ENCODE measurements at places on chromosomes 13 and 19.

- no peak for DNase-seq
Observed at GRCh38 chr13:103104340-103104739, 38.1 kb upstream of the SLC10A2 start.

DNA sequence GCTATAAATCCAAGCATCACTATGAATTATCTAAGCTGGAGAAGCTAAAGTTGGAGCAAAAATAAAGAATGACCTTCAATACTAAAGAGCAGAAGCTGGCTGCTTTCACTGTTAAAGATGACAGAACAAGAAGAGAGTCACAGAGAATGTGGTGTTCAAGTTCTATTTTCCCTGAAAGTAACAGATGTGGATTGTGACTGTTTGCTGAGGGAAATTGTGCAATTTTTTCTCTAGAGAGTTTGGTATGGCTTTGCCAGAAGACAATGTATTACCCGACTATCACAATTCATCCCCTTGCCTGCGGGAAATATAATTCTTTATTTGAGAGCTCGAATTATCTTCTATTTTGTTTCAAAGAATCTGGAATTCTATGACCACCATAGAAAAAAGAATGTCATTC, 83.1 kb downstream of the TNFSF13B start:
- no peak for DNase-seq

DNA sequence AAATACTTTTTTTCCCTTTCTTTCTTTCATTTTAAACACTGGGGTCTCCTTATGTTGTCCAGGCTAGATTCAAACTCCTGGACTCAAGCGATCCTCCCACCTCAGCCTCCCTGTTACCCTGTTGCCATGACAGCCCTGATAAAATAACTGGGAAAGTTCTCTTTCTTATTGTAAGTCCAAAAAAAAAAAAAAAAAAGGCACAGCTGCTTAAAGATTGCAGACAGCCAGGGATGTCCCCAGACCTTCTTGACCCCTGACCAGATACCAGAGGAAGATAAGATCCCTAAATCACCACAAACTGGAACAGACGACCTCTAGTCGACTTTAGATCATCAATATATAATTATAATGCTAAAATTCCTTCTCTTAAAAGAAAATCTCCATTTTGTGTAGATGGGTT, 1.1 kb upstream of the MVB12A start:
- DNase-seq, result no peak

- no peak for DNase-seq
Observed at GRCh38 chr13:25186187-25186586, 14.1 kb upstream of the AMER2 start.

- DNase-seq, result no peak
Observed at GRCh38 chr13:53150568-53150967, 122.0 kb downstream of the OLFM4 start.

DNA sequence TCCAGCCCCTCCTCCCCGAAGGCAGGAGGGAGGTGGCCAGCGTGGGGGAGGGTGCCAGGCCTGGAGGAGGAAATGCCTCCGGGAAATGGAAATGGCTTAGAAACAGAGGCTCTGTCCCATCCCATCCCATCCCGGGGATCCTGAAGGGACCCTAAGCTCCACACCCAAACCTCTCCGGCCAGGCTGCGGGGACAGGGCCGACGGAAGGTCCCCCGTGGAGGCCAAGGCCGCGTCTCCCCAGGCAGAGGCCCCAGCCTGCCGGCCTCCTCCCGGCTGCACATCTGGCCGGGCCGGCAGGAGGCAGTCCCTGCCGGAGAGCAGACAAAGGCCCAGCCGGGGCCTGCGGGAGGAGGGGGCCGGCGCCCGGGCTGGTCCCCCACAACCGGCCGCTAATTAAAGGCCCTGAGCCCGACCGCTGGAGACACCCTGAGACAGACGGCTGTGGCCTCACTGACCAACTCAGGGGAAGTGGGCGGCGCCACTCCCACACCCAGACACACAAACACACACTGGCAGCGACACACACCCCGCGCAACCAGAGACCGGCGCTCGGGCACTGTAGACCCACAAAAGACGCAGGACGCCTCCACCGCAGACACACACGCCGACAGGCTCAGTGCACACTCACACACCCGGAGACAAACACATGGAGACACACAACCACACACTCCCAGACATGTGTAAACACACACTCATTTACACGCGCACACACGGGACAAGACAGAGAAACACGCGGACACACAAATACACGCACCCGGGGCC, 1.1 kb downstream of the ADAMTS10 start:
- DNase-seq, result no peak

DNA sequence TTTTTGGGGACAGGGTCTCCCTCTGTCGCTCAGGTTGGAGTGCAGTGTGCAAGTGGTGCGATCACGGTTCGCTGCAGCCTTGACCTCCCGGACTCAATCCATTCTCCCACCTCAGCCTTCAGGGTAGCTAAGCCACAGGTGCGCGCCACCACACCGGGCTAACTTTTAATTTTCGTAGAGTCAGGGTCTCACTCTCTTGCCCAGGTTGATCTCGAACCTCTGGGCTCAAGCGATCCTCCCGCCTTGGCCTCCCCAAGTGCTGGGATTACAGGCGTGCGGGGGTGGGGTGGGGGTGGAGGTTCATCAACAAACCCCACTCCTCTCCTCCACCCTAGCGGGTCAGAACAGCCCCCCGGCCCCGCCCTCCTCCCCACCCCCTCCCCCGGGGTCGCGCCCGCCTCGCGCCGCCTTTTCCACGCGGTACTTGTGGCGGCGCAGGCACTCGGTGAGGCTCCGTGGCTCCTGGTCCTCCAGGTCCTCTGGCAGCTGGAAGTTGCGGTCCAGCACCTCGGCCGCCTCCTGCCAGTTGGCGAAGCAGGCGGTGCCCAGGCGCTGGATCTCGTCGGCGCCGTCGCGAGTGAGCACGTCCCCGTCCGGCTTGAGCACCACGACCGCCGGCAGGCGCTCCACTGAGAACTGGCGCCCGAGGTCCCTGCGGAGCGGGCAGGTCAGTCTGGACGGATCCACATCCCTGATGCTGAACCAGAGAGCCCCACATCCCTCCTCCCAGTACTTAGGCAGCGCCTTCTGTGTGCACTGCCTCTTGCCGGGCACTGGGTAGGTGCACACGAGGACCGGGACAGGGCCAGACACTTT, 5.2 kb downstream of the NXNL1 start:
- DNase-seq, result no peak

DNA sequence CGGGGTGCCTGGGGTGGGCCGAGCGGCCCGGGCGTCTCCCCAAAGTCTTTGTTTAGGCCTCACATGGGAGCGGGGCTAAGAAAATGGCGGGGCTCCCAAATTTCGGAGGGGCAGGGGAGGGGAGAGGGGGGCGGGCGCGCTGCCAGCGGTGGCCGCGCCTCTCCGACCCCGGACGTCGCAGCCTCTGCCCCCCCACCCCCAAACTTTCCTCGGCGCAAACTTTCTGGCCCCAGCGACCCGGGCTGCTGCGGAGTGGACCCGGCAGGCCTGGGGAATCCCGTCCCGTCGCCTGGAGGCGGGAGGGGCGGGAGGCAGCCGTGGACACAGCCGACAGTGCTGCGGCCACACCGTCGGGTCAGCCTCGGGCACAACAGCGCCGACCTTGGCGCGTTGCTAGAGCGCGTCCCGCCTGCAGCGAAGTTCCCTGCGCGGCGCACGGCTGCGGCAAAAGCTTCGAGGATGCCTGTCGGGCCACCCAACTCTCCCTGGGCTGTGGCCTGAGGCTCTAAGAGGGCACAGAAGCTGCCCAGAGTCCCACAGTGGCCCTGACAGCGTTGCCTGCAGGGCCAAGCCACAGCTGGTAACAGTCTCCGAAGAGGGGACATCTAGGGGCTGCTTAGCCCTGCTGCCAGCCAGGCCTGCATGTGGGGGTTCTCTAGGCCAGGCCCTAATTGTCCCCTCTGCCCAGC, 1.3 kb downstream of the NFIX start:
- DNase-seq, result no peak

GRCh38 chr13:99847318-99847750, 124.2 kb downstream of the ZIC5 start:
- no peak for DNase-seq

DNA sequence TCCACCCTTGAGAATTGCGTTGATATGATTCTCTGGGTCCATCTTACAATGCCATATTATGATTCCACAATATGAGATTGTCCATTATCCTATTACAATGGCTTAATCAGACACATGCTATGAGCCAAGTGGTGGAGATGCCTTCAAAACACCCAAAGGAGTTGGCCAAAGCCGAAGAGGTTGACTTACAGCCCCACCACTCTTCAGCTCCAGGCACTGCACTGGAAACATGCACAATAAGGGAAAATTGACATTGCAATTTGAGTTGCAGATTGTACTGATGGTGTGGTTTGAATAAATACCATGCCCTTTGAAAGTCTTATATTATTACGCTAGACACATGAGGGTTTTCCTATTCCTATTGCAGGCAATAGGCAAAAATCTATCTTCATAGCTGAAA, 75.4 kb upstream of the TNFSF11 start:
- no peak for DNase-seq

DNA sequence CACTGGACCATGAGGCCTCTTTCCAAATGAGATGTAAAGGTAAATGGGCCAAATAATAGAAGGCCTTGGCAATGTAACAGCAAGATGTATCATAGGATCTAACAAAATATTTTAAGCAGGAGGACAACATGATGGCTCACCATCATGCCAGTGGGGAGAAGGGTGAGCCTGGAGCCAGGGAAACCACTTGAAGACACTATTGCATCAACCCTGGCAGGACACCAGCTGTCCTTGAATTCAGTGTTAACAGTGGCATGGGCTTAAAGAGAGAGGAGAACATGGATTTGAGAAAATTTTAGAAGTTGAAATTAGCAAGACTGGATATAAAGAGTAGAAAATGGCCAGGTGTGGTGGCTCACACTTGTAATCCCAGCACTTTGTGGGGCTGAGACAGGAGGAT, 6.7 kb upstream of the RCBTB2 start:
- DNase-seq, result no peak

DNA sequence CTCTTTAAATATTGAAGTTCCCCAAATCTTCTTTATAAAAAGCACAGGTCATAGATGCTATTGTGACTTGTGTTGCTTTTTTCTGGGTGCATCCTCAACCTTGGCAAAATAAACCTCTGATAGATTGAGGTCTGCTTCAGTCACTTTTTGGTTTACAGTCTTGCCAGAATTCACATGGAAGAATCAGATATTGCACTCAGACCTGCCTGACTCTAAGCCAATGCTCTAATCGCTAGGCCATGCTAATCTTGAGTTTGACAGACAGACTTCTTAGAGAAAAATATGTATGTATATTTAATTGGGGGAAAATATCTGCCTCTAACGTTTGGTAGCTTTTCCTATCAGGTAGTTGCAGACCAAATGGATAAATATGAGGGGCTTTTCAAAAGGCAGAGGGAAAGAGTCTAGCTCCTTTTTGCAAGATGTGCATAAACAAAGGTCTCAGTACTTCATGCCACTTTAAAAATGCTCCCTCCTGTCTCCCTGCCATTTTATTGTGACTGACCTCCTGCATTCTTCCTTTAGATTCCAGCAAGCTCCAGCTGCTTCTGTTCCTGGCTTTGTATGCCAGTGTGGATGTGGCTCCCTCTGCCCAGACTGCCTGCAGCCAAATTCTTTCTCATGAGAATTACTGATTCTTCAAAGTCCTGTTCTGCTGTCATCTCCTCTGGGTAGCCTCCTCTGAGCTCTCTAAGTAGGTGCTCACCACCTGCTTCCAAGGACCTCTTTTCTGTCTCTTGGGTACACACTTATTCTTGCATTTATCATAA, 42.4 kb upstream of the RFC3 start:
- no peak for DNase-seq

- no peak for DNase-seq
Observed at GRCh38 chr19:17211547-17212446, 3.4 kb upstream of the USE1 start.

GRCh38 chr19:57900311-57900710, 11.5 kb upstream of the ZNF814 start:
- no peak for DNase-seq

DNA sequence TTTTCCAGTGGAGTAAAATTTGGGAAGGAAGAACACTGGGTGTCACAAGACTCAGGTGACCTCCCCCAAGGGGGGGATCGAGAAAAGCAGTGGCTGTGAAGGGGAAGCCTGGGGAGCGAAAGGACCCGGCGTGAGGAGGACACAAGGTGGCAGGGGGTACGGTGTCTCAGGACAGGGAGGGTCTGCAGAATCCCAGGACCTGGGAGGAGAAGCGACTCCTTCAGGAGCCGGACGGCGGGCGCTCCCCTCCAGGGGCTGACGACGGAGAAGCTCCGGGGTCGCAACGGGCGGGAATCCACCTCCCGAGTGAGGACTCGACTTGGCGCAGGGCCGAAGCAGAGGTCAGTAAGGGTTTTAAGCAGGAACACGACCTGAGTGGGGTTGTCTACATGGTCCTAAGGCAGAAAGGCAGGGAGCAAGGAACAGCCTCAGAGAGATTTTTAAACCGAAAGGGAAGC, 529 bp downstream of the ZNF836 start:
- DNase-seq, result no peak

- DNase-seq, result no peak
Observed at GRCh38 chr13:101640788-101641400, 188.4 kb downstream of the ITGBL1 start.

DNA sequence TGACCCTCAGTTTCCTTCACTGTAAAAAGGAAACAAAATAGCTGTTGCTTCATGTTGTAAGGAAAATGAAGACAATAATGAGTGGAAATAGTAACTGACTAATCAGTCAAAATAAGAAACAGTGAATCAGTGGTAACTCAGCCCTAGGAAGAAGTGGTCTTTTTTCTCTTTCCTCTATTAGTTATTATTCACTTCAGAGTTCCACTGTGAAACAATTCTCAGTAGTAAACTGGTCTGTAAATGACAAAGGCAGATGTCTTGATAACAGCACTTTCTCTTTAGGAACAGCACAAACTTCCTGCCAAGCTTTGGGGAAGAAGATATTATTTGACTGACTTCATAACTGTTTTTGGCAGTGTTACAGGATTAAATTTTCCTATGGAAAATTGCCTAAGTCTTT, 600.5 kb upstream of the KLHL1 start:
- no peak for DNase-seq

DNA sequence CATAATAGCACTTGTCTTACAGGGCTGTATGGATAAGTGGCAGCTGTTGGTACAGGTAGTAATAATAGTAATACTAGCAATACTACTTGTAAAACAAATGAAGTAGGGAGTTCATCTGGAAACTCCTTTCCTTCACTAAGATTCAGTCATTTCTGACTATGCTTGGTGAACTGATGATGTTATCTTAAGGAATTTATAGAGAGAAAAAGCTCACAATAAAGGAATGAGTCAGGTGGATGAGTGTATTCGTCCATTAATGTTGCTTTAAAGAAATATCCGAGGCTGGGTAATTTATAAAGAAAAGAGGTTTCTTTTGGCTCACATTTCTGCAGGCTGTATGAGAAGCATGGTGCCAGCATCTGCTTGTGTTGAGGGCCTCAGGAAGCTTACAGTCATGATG, 477.3 kb downstream of the KLF12 start:
- DNase-seq, result no peak

GRCh38 chr19:10521461-10522171, 4.4 kb upstream of the S1PR5 start:
- DNase-seq, result no peak

GRCh38 chr13:28582892-28583240, 76.1 kb upstream of the POMP start:
- no peak for DNase-seq

- no peak for DNase-seq
Observed at GRCh38 chr19:6527893-6528543, 2.8 kb upstream of the TNFSF9 start.

All from activated CD4-positive, alpha-beta T cell treated with anti-CD3 and anti-CD28 coated beads for 24 hours (primary cell).